ENCODE measurements at places on chromosomes 7 and 10.

- DNase-seq = no peak
Measured at GRCh38 chr10:125123476-125124114, 36.8 kb downstream of the CTBP2 start.

DNA sequence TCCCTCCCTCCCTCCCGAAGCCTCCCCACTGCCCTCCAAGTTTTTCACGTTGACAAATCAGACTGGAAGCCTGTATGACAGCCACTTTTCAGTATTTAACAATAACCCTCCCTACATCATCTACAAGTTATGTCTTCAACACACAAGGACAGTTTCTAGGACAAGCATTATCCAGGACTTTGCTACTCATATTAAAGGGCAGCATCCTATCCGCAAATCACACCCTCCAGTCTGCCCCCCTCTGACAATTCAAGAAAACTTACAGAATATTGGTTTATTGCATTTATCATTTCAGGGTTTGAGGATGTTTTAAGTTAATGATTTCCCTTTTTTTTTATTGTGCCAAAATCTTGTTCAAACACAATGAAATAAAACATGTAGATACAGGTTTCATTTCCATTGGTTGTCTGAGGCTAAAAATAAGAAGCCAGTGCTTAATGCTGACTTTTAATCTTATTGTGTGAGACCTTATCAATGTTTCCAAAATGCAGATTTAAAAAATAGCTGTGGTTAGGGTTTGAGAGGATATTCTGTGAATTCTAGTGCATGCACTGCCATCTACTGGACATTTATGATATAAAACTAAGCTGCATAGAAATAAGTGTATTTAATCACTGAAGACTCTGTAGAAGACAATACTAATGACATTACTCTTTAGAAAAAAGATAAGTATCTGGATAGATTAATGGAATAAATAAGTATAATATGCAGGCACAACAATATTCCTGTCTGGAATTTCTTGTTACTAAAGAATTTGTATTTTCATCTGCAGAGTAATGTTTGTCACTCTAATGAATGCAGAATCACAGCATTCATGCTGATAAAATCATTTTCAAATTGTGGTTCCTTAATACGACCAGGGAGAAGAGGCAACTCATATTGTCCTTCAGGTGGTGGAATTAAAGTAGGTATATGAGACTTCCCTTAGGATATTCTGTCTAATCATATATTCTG, 64.1 kb downstream of the CAV1 start:
- DNase-seq = no peak

DNA sequence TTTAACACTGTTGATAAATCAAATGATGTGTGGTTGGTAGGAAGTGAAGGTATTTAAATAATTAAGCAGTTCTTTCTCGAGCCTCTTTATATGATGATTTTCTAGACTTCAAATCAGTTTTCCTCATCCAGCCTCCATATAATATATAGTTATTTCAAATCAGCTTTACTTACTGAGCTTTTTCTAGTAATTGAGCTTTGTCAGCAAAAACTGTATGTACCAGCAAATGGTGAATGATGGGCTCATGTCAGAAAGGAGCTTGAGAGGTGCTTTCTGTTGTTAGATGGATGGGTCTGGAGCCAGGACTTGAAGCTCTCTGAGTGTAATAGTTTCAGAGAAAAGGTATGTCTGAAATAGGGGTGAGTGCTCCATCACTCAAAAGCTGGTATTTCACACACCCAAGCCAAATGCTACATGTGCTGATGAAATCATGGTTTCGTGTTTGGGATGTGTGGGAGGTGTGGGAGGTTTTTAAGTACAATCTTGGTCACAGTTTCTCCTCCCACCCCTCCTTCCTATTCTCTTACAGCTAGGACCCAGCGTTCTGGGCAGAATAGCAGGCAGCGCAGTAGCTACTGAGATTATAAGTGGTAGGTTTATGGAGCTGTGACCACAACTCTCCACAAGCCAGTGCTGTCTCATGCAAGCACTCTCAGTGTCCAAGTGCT, 55.8 kb downstream of the LRMDA start:
- no peak for DNase-seq

- no peak for DNase-seq
Measured at GRCh38 chr10:133132473-133133291, 27.3 kb upstream of the KNDC1 start.

- DNase-seq = no peak
Measured at GRCh38 chr10:91907033-91907594, 2.2 kb downstream of the FGFBP3 start.

DNA sequence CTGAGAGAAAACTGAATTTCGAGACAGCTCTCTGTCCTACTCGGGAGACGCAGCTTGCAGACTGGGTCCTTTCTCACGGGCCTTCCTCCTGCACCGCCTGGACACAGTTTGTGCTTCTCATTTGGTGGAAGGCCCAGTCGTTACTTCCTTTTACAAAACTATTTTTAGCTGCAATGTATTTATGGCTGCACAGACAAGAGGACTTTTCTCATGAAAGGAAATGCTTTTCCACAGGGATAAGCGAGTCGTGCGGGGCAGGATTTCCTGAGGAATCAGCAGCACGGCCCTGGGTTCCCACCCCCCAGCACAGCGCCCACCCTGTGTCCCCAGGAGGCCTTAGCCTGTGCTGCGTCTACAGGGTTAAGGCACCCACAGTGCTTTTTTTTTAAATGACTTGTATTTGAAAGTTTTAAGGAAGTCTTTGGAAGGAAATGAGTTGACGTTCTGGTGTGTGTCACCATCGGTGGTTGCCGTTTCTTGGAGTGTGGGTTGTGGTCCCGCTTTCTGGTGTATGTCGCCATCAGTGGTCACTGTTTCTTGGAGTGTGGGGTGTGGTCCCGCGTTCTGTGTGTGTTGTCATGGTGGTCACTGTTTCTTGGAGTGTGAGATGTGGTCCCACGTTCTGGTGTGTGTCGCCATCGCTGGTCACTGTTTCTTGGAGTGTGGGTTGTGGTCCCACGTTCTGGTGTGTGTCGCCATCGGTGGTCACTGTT, 50.9 kb downstream of the INPP5A start:
- peak; percentile 86 for DNase-seq

GRCh38 chr10:16992611-16993119, 136.9 kb downstream of the CUBN start:
- no peak for DNase-seq

GRCh38 chr7:31856337-31856736, 169.3 kb downstream of the PPP1R17 start:
- no peak for DNase-seq

DNA sequence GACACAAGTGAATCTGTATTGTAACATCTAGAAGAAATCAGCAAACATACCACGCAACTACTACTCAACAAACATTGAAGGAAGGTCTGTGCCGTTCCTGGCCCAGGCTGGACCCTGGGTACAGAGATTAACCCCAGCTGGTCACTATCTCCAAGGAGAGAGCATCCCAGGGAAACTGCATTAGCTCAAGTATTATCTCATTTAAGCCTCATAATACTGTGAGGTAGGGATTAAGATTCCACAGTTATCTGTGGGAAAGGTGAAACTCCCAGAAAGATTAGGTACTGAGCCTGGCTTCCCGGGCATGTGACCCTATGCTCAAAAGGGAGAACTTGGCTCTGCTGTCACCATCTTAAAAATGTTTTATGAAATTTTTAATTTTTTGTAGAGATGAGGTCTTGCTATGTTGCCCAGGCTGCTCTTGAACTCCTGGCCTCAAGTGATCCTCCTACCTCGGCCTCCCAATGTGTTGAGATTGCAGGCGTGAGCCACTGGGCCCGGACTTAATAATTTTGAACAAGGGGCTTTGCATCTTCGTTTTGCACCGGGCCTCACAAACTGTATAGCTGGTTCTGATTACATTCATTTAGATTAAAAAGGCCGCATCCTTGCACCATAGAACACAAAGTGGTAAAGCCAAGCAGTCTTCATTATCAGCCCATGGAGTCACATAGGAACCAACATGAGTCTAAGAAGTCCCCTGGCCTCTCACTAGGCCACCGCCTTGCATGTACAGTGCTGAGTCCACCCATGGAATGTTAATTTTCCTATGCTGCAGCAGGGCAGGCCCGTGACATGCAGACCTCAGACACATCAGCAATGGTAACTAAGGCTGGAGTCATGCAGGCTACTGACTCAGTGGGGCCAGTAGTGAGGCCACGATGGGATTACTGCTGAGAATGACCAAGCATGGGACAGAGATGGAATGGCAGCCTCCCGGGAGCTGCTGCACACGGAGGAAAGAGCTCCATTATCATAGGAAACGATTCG, 5.5 kb upstream of the CTBP2 start:
- DNase-seq = no peak

DNA sequence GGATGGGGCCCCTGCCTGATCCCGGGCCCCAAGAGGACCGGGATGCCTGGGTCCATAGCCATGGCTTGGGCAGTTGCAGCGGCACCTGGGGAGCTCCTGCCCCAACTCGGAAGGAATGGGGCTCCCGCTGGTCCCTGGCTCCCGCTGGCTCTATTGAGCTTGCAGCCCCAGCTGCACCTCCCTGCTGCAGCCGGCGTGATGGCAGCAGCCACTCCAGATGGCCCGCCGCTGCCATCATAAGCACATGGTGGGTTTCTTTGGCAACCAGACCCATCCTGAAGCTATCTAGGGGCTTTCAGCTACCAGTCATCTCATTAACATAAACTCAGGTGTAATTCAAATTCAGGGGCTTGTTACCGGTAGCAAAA, 11.1 kb upstream of the DNMBP start:
- DNase-seq = no peak

DNA sequence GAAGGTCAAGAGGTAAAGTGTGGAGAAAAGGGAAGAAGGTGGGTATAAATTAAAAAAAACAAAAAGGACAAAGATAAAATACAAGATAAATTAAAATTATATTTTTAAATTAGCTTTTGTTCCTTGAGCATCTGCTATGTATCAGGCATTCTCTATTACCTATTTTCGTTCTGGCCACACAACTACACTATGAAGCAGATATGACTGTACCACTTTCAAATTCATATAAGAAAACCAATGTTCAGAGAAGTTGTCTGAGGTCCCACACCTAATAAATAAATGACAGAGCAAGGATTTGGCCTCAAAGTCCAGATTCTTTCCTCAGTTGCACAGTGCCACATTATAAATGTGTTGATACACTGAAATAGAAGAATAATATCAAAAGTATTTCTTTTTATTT, 103.8 kb upstream of the PCDH15 start:
- no peak for DNase-seq

GRCh38 chr7:143177374-143178119, 5.7 kb upstream of the TAS2R39 start:
- DNase-seq = no peak

GRCh38 chr7:56083150-56083785, 9.5 kb downstream of the PHKG1 start:
- no peak for DNase-seq

- DNase-seq = no peak
Measured at GRCh38 chr10:12980713-12981306, 20.7 kb downstream of the CCDC3 start.

GRCh38 chr7:20598459-20599309, 16.8 kb upstream of the ABCB5 start:
- peak; percentile 67 for DNase-seq

- DNase-seq = no peak
Measured at GRCh38 chr7:107254398-107254985, 85.7 kb downstream of the HBP1 start.

DNA sequence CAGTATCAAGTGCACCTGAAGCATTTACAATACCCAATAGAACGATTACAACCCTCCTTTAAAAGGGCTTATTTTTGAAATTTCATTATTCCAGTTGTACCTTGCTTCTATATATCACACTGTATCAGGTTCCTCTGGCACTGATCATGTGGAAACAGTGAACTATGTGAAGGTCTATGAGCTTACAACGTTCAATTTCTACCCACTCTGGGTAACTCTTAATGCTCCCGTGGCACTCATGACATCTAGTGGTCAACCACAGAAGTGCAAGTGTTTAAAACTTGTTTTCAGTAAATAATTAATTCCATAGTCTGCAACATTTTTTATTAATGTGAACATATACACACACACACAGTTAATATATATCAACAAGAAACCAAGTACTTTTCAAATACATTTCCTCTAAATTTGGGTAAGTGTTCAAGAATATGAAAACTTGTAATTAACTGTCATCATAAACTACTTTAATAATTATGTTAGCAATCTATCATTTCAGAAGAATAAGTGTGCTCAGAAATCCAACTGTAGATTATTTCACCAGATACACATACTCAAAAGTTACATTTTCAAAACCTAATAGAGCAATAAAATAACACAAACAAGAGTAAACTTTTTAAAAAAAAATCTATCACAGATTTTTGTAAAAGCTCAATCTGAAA, 61.0 kb downstream of the MPP7 start:
- no peak for DNase-seq

- no peak for DNase-seq
Measured at GRCh38 chr10:92241158-92241500, 49.7 kb downstream of the CPEB3 start.

- DNase-seq = no peak
Measured at GRCh38 chr10:80771902-80772555, 234.3 kb downstream of the SH2D4B start.

GRCh38 chr7:101550641-101551541, 78.2 kb downstream of the MYL10 start:
- no peak for DNase-seq

DNA sequence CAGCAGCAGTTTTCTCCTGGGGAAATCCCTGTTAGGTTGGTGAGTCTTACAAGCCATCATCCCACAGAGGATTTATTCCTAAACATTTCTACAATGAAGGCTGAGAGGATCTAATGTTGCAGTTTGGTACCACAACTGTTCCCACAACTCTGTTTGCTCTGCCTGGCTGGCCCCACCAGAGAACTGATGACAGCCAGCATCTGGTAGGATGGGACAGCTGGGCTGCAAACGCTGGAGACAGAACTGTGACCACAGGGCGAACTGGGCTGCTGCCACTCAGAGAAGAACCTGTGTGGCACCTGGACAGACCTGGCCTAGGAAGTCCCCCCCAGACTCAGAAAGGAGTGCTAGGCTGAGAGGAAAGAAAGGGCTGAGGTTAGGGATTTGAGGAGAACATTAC, 94.8 kb downstream of the CALN1 start:
- no peak for DNase-seq

DNA sequence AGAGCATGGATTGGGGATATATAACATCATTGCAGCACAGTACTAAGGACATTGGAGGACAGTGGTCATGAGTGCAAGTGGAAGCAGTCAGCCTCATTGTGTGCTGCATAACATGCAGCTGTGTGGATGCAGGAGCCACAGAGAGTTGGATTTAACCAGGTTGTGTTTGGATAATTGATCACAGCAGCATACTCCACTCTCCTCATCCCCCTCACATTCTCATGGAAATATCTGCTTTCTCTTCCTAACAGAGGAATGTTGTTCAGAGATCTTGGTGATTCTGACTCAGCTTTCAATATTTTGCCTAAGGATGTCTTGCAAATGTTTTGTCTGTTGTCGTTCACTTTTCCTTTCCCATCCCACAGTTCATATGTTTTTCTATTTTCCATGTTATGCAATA, 31.8 kb upstream of the LSM8 start:
- no peak for DNase-seq

DNA sequence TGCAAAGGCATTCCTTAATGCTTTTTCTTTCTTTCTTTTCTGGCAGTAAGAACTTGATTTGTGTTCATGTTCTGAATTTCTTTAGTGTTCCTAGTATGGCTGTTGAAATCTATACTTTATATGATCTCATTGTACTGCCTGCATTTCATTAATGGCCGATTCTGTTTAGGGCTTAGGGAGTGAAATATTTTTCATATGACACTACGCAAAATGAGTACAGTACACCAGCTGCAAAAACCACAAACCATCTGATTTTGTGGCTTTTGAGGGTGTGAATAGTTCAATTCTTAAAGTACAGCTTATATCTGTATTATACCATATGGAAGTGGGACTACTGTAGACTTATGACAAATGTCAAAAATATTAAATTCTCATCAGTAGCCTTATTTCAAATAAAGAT, 69.1 kb upstream of the FOXP2 start:
- DNase-seq = no peak

GRCh38 chr7:74094224-74095101, 10.9 kb downstream of the LIMK1 start:
- peak; percentile 81 for DNase-seq
